Stimulated activated CD4-positive, alpha-beta T cell treated with anti-CD3 and anti-CD28 coated beads, Interleukin-1b, Interleukin-23, amount 100 ng/mL, for 4 hours (primary cell): ENCODE measurements at places on chromosomes 7 and 10.

- DNase-seq = no peak
Observed at GRCh38 chr7:48454750-48455192, 283.5 kb downstream of the ABCA13 start.

- DNase-seq = no peak
Observed at GRCh38 chr7:74228951-74229900, 19.4 kb downstream of the LAT2 start.

DNA sequence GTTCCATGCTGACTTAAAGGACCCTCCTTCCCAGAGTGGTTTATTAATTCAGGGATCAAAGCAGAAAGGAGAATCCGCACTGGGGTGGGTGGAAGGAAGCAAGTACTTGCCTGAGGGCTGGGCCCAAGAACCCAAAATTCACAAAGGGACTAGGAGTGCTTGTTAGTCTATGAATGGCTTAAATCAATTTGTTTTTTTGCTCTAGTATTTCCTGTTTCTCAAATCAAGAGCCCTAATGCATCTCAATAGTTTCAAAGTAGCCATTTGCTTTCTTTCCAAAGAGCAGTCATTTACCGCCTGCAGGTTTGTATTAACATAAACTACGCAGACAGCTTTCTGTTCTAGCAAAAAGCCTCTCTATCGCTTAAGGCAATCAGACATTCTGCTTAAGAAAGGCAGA lies 44.2 kb upstream of the SLC35G1 start:
- no peak for DNase-seq

- no peak for DNase-seq
Observed at GRCh38 chr7:157523766-157524421, 187.1 kb downstream of the DNAJB6 start.

DNA sequence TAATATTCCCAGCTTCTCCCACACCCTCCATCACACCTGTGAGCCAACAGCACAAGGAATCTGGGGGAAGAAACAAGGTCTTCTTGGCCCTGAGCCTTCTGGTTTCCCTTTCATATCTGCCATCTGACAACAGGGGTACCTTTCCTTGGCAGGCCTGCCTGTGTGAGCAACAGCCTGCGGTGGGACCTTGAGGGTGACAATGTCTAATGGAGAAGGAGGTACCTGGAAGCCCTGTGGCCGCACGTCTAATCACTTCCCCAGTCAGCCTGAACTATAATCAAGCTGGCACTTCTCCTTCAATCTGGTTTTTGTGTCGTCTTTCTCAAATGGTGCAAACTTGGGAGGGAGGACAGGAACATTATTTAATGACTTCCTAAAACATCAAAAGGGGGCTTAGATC lies 41.2 kb downstream of the NRCAM start:
- DNase-seq = no peak

GRCh38 chr10:113945075-113945686 lies 90.7 kb downstream of the NHLRC2 start:
- DNase-seq = no peak
